Anterior cingulate cortex (tissue), 58 donors: ENCODE measurements at places on chromosomes 12 and 14.
A peak's percentile ranks its signal among the peaks of the same experiment; 100 is the strongest.

DNA sequence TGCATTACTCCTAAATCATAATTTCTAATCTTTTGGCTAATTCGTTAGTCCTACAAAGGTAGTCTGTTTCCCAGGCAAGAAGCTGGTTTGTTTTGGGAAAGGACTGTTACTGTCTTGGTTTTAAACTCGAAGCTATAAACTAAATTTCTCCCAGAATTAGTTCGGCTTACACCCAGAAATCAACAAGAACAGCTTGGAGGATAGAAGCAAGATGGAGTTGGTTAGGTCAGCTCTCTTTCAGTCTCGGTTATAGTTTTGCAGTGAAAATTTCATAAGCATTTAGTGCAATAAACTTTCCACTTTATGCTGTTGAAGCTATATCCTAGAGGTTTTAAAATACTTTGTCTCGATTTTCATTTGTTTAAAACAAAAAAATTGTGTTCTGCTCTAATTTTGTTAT, 100.3 kb downstream of the SLCO1A2 start:
- DNase-seq = no peak

GRCh38 chr14:56147986-56148901, 30.0 kb downstream of the PELI2 start:
- no peak for DNase-seq

- DNase-seq = no peak
These were observed 484.8 kb upstream of the CCDC196 start for GRCh38 chr14:66001356-66001755.

DNA sequence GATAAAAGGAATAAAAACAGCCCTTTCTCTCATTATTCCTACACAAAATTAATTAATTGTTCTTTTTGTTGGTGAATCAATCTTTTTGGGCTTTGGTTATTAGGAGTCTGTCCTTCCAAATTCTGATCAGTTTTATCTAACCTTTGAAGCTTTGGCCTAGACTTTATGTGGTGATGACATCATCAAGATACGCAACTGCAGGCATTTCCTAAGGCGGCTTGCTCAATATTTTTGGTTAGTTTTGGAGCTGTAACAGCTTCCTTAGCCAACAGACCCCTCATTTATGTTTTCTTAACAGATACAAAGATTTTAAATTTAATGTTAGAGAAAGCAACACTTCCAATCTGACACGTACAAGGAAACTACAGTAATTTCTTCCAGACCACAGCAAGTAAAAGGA, 87.8 kb upstream of the PDE3A start:
- DNase-seq = no peak

DNA sequence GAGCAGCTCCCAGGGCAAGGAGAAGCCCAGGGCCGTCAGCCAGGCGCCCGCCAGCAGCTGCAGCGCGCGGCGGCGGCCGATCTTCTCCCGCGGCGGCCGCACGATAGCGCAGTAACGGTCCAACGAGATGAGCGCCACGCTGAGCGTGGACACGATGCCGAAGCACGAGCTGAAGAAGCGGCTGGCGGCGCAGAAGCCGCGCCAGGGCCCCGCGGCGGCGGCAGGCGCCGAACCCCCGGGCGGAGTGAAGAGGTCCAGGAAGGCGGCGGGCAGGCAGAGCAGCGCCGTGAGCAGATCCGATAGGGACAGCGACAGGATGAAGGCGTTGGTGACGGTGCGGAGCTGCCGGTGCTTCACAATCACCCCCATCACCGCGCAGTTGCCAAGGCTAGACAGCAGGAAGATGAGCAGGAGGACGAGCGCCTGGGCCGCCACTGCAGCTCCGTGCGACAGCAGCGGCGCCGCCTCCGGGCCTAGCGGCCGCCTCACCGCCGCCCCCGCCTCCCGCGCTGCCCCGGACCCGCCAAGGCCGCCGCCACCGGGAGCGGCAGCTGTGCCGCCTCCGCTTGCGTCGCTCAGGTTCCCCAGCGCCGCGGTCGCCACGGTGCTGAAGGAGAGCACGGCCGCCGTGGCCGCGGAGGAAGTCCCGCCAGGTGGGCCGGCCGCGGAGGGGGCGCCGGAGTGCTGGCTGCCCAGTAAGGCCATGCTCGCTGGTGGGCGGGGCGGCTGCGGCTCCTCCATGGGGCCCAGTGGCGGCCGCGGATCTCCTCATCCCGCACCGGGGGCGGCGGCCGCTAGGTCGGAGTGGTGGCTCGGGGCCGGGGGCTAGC, 479 bp downstream of the GPR135 start:
- DNase-seq = peak; percentile 33

- no peak for DNase-seq
These were observed 36.5 kb upstream of the CERS5 start for GRCh38 chr12:50203691-50204090.

DNA sequence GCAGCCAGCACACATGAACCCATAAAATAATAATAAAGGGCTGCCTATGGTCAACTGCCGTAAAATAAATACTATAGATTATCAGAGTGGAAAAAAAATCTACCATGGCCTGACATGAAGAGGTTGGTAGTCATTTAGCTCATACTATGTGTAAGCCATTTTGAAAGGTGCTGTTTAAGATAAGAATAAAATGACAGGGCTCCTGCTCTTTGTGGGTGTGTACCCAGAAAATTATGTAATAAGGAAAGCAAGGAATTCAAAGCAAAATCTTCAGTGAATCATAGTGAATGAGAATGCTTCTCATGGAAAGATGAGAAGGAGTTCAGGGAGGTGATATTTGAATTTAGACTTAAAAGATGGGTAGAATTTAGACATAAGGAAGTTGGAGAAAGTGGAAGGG, 42.9 kb upstream of the PPM1H start:
- no peak for DNase-seq
